ENCODE measurements at places on chromosomes 2 and 18. TPM values are rescaled to one million over a fixed set of nuclear protein-coding genes. Genes with fewer than 3 reads are reported as not detected.

Gene MYL12A
- total RNA-seq, result 444 TPM

Gene AMER3
- not detected for total RNA-seq

DNA sequence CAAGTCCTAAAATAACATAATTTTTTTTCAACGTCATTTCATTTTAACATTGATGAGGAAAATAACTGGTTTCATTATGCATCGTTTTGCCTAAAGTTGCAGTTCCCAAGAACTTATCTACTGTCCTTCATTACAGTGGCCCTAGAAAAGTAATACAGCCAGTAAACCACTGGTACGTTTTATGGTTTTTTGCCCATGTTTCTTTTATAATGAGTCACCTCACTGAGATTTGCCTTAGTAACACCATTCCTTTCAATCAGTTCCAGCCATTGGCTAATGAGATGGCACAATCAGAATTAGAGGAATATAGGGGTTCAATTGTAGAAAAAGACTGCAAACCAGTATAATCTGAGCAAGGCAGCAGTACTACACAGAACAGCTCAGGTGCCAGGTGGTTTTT is 422.6 kb upstream of the LYPD1 start:
- H3K27ac ChIP-seq, result no peak overlapping the region
- DNase-seq, result no peak
- H3K27me3 ChIP-seq, result no peaks in the 10 kb centered on the region
- no peak overlapping the region for H3K4me3 ChIP-seq
- no peaks in the 10 kb centered on the region for H3K36me3 ChIP-seq

DNA sequence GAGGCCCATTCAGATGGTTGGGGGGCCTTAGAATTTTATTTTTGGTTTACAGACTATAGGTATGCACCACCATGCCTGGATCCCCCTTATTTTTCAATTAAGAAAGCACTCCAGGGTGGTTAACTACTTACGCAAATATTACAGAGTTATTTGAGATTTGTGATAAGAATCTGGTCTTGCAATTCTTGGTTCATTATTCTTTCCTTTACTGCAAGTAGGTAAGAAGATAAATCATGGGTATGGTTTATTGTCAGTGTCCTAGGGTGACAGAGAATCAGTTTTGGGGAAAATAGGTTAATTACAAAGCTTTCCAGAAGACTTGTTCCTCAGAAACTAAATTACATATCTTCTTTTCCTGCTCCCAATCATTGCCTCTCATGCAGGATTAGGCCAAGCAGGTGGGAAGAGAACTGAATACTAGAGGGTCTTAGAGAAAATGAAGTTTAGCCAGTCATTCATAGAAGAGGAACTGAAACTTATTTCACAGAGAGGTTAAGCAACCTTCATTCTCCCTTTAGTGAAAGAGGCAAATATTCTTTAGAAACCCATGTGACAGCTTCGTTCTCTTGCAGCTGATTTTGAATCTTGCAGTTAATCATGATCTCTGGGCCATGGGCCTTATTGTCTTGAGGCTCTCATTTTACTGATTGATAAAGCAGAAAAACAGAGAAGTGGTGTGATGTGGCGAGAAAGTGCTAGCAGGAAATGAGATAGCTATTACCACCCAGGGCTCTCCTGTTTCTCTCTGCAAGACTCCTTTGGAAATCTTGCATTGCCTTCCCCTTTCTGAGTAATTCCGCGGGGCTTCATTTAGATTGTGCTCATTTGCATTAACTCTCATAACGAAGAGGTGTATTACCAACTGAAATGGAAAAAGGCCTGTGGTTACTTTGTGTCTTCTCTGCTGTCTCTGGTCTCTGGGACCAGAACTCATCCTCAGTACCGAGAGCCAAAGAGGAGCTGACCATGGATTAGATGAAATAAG is 44.8 kb upstream of the ARHGAP25 start:
- no peak for DNase-seq
- no peaks in the 10 kb centered on the region for H3K36me3 ChIP-seq
- no peaks in the 10 kb centered on the region for H3K4me1 ChIP-seq

DNA sequence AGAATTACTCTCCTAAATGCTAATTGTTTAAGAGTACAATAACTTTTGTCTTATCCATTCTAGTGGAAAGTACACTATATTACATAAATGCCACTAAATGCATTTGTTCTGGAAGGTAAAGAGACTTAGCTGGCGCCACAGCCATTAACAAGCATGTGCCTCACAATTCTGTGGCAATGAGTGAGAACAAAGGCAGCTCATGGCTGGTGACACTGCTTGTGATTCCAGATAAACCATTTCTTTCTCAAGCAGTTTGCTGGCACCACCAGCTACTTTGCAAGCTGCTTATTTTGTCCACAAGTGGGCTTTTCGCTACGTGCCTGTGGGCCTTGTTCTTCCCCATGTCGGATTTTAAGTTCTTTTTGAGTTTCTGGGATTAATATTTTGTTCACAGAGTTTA is 147.6 kb upstream of the SMAD7 start:
- H3K4me3 ChIP-seq, result no peak overlapping the region
- no peak overlapping the region for H3K27ac ChIP-seq
- no peaks in the 10 kb centered on the region for H3K27me3 ChIP-seq
- no peaks in the 10 kb centered on the region for H3K4me1 ChIP-seq
- H3K36me3 ChIP-seq, result no peaks in the 10 kb centered on the region

All from breast epithelium (tissue), 4 donors.